Sigmoid colon (tissue), 7 donors: ENCODE measurements at places on chromosomes 2 and 18. TPM values are rescaled to one million over a fixed set of nuclear protein-coding genes. Genes with fewer than 3 reads are reported as not detected.

Gene MEIS1
- total RNA-seq = 122 TPM

Gene CDH20
- total RNA-seq = under 0.01 TPM

Gene RFX8
- total RNA-seq = not detected

Gene LRATD1
- total RNA-seq = 5.5 TPM

Gene EDAR
- not detected for total RNA-seq

Gene PHOSPHO2
- total RNA-seq = 19.9 TPM

DNA sequence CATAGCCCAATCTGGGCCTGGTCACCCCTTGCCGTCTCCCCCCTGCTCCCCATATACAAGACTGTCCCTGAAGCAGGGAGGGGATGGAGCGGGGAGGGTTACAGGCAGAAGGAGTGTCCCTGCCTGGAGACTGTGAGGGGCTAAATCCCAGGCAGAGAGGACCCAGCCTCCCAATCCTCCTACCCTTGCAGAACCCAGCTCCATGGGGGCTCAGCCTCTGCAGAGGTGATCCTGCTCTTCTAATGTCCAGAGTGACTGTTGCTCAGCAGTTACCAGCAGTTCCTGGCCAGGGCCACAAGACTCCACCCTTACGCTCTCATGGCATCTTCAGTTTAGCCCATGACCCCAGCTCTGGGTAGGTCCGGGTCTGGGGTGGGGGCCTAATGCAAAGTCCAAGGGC is 58.1 kb downstream of the COA5 start:
- H3K36me3 ChIP-seq = peaks cover 33% of the 10 kb centered on the region
- no peak overlapping the region for H3K27ac ChIP-seq
- no peaks in the 10 kb centered on the region for H3K4me1 ChIP-seq
- no peak overlapping the region for H3K4me3 ChIP-seq
- no peak for DNase-seq

DNA sequence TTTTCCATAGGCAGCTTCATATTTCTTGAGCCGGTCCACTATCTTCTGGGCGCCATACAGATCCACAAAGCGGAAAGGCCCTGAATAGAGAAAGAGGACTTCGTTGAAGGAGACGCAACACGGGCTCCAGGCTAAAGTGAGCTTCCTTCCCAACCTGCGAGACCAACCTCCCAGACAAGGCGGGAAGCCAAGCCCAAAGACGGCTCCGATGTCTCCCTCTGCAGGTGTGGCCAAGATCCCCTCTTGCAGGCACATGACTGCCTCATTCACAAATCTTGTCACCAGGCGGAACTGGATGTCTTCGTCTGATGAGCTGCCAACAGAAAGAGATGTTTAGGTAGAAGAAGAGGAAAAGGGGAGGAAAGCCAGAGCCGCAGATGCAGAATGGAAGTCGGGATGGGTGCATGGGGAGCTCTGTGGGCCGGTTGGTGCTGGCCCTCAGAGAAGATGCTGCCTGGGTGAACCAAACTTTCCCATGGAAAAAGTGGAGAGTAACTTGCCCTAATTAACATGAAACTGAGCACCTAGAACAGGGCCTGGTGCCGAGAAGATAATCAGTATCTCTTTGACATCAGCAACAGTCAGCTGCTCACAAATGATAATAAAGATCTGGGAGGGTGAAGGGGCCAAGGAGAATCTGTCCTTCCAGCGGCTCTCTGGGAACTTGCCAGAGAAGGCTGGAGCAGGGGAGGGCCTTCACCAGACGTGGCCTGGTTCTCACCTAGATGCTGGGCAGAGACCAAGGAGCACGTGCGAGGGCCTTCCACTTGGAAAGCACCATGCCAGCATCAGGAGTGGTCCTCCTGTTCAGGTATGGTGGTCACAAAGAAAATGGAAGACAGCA is 18.6 kb downstream of the GAREM2 start:
- H3K27ac ChIP-seq = no peak overlapping the region
- H3K27me3 ChIP-seq = no peaks in the 10 kb centered on the region
- no peaks in the 10 kb centered on the region for H3K4me1 ChIP-seq
- no peak overlapping the region for H3K4me3 ChIP-seq
- DNase-seq = peak; percentile 62

- peaks cover 9% of the 10 kb centered on the region for H3K4me1 ChIP-seq
- no peak overlapping the region for H3K4me3 ChIP-seq
- H3K27ac ChIP-seq = no peak overlapping the region
- DNase-seq = peak; percentile 52
- H3K27me3 ChIP-seq = no peaks in the 10 kb centered on the region
Measured at GRCh38 chr2:10000541-10000940, 42.8 kb upstream of the KLF11 start.

GRCh38 chr2:49288902-49289700 is 134.8 kb upstream of the FSHR start:
- H3K36me3 ChIP-seq = no peaks in the 10 kb centered on the region
- no peaks in the 10 kb centered on the region for H3K27me3 ChIP-seq
- no peak overlapping the region for H3K4me3 ChIP-seq
- no peak overlapping the region for H3K27ac ChIP-seq
- no peak for DNase-seq

DNA sequence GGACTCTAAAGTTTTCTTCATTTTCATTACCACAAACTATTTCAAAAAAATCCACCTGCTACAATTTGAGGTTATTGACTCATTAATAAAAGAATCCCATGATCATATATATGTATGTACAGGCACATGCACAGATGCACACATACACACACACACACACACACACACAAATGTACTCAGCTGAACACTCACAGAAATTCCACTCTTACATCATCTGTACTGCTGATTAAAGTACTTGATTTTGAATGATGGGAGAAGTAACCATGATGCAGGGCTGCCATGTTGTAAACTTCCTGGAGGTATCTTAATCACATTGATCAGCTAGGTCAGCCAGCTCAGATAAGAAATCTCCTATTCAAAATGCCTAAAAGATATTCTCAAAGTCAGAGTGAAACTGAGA is 1313.2 kb upstream of the NRXN1 start:
- H3K27me3 ChIP-seq = no peaks in the 10 kb centered on the region
- no peaks in the 10 kb centered on the region for H3K36me3 ChIP-seq
- no peaks in the 10 kb centered on the region for H3K4me1 ChIP-seq
- H3K4me3 ChIP-seq = no peak overlapping the region

- no peak for DNase-seq
- no peak overlapping the region for H3K4me3 ChIP-seq
- no peaks in the 10 kb centered on the region for H3K4me1 ChIP-seq
- H3K27ac ChIP-seq = no peak overlapping the region
Measured at GRCh38 chr18:60445341-60445740, 72.8 kb upstream of the MC4R start.

DNA sequence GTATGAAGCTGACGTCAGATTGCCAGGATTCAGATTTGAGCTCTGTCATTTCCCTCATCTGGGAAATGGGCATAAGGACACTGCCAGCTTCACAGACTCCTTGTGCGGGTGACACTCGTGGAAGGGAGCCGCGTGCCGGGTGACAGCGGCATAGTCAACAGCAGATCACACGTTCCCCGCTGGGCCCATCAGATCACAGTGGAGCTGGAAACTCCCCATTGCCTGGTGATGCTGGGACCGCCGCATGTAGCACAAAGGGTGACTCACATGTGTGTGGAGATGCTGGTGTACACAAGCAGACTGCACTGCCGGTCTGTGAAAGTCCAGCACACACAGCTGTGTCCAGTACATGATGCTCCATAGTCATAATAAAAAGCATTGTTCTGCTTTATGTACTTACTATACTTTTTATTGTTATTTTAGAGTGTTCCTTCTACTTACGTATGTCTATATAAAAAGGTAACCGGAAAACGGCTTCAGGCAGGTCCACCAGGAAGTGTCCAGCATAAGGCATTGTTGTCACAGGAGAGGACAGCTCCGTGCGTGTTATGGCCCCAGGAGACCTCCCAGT is 31.8 kb downstream of the SALL3 start:
- H3K36me3 ChIP-seq = no peaks in the 10 kb centered on the region
- no peak overlapping the region for H3K27ac ChIP-seq
- DNase-seq = no peak
- H3K27me3 ChIP-seq = peaks cover 2% of the 10 kb centered on the region

GRCh38 chr2:4745056-4745991 is 946.9 kb upstream of the SOX11 start:
- no peak overlapping the region for H3K27ac ChIP-seq
- DNase-seq = no peak
- no peak overlapping the region for H3K4me3 ChIP-seq
- H3K27me3 ChIP-seq = no peaks in the 10 kb centered on the region

- peaks cover 9% of the 10 kb centered on the region for H3K4me1 ChIP-seq
- H3K27me3 ChIP-seq = no peaks in the 10 kb centered on the region
- DNase-seq = no peak
- no peak overlapping the region for H3K4me3 ChIP-seq
- H3K27ac ChIP-seq = no peak overlapping the region
Measured at GRCh38 chr2:133500917-133501316, 67.3 kb downstream of the NCKAP5 start.

- H3K27ac ChIP-seq = peak overlapping the region; percentile 98
- peak overlapping the region; percentile 70 for H3K4me3 ChIP-seq
- no peaks in the 10 kb centered on the region for H3K27me3 ChIP-seq
- peak; percentile 91 for DNase-seq
- no peaks in the 10 kb centered on the region for H3K36me3 ChIP-seq
Measured at GRCh38 chr2:217980036-217980435, 22.8 kb downstream of the TNS1 start.

GRCh38 chr18:31497836-31498573 is at the start of gene DSG2:
DSG2 (plus strand) TSS chr18:31498177; CDS start chr18:31498252, 75 bp downstream.
- peak within 1 kb of the TSS; percentile 65 for H3K4me3 ChIP-seq
- peak within 1 kb of the TSS; percentile 33 for H3K27ac ChIP-seq
- peaks cover 16% of the 10 kb centered on the region for H3K27me3 ChIP-seq
- H3K4me1 ChIP-seq = peaks cover 12% of the 10 kb centered on the region

DNA sequence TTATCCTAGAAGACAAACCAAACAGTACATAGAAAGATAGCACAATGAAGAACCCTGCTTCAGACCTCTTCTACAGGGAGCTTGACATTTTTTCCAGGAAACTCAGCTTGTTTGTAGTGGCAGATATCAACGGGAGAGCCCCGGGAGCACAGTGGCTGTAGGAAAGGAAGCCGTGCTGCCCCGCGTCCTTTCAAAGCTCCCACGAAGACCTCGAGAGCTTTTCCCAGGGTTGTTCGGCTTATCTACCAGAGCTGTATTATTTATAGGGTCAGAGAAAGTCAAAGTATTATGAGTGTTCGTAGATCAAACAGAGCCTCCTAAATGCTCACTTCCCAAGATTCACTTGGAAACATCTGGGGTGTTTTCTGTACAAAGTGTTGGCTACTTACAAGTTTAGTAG is 167.1 kb upstream of the COPS8 start:
- no peak overlapping the region for H3K4me3 ChIP-seq
- H3K4me1 ChIP-seq = no peaks in the 10 kb centered on the region
- H3K27me3 ChIP-seq = no peaks in the 10 kb centered on the region
- DNase-seq = no peak

- H3K27ac ChIP-seq = no peak overlapping the region
- no peak overlapping the region for H3K4me3 ChIP-seq
- H3K4me1 ChIP-seq = peaks cover 39% of the 10 kb centered on the region
- no peaks in the 10 kb centered on the region for H3K27me3 ChIP-seq
- no peaks in the 10 kb centered on the region for H3K36me3 ChIP-seq
Measured at GRCh38 chr2:66679442-66679841, 244.5 kb downstream of the MEIS1 start.

GRCh38 chr2:219126555-219126954 is 34.1 kb downstream of the NHEJ1 start:
- H3K27me3 ChIP-seq = no peaks in the 10 kb centered on the region
- no peaks in the 10 kb centered on the region for H3K4me1 ChIP-seq
- H3K36me3 ChIP-seq = no peaks in the 10 kb centered on the region

DNA sequence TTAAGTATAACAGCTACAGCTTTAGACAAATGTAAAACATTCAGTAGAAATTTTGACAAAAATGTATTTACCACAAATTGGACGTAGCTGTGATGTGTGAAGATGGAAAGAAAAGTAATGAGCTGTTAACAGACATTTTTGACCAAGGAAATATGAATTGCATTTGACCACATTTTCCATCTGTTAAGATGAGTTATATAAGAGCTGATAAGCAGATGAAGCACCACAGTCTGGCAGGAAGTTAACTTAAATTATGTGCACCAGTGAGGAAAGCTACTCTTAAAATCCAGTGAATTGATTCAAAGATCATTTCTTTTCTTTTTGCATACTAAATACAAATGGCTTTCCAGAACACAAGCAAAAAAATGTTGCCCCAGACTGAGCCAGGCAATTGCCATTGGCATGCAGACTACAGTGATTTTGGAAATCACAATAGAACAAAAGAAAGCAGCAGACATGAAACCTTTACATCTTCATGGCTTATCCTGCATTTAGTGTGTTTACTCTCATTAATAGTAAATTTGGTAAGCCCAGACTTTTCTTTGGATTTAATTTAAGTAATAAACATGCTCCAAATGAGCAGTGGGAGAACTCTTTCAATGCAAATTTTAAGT is 493.7 kb downstream of the TMX3 start:
- no peaks in the 10 kb centered on the region for H3K27me3 ChIP-seq
- H3K36me3 ChIP-seq = no peaks in the 10 kb centered on the region
- no peak overlapping the region for H3K27ac ChIP-seq
- no peak overlapping the region for H3K4me3 ChIP-seq
- DNase-seq = no peak

- peaks cover 60% of the 10 kb centered on the region for H3K4me1 ChIP-seq
- no peak overlapping the region for H3K4me3 ChIP-seq
- H3K27me3 ChIP-seq = no peaks in the 10 kb centered on the region
Measured at GRCh38 chr2:238226698-238227586, 12.9 kb downstream of the HES6 start.

GRCh38 chr18:48781988-48782363 is 168.8 kb downstream of the SMAD7 start:
- H3K27ac ChIP-seq = peak overlapping the region; percentile 83
- no peak overlapping the region for H3K4me3 ChIP-seq
- no peaks in the 10 kb centered on the region for H3K36me3 ChIP-seq
- no peak for DNase-seq

DNA sequence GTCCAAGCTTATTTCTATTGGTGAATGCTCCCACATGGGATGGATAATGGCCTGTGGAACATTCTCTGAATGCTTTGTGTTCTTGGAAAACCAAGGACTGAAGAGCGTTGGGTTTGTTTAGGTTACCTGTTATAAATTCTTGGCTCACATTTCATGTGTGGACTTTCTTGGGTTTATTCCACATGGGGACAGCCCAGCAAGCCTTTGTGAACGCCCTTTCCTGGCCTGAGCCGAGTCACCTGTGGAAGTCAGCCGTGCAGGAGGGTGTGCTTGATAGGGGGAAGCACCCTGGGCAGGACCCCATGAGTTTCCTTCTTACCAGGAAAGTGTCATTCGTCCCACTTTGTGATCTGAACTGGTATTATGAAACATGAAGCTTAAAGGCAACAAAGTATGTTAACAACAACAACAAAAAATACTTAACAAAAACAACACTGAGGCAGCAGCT is 4.1 kb downstream of the RAB31 start:
- H3K36me3 ChIP-seq = no peaks in the 10 kb centered on the region
- no peaks in the 10 kb centered on the region for H3K27me3 ChIP-seq
- DNase-seq = peak; percentile 52
- no peak overlapping the region for H3K4me3 ChIP-seq
- H3K27ac ChIP-seq = peak overlapping the region; percentile 23

GRCh38 chr2:227183657-227184367 is 19.4 kb downstream of the COL4A3 start:
- no peaks in the 10 kb centered on the region for H3K36me3 ChIP-seq
- no peak for DNase-seq
- no peaks in the 10 kb centered on the region for H3K27me3 ChIP-seq
- H3K27ac ChIP-seq = no peak overlapping the region
- H3K4me3 ChIP-seq = no peak overlapping the region
